ENCODE measurements at places on chromosomes 5 and 9.

DNA sequence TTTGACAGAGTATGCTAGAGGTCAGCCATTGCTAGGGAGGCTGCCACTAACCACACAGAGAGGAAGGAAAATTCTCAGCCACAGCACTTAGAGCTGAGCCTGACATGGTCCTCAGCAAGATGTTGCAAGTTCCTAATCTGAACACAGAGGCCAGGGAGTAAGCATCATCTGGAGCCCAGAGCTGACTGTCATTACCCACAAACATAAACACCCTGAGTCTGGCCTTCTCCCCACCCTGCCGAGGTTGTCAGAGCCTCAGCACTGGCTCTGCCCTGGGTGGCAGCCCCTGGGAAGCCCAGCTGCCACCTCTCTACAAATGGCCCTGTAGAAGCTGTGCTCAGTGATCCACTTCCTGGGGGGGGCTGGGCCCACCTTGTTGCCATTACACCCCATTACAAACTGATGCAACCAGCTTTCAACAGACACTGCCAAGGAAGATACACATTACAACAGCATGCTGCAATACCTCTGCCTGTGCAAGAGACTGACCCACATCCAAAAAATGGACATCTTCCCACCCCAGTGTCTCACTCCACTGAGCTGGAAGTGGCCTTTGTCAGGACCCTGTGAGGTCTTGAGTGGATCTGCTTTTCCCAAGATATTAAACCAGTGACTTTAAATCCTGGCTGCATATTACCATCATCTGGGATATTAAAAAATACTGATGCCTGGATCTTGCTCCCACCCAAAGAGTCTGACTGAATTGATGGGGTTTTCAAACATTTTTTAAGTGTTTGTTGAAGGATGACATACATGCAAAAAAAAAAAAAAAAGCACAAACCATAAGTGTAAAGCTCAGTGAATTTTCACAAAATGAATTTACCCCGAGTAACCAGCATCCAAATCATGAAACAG lies 33.0 kb downstream of the IRF1 start:
- DNase-seq = peak; percentile 83

DNA sequence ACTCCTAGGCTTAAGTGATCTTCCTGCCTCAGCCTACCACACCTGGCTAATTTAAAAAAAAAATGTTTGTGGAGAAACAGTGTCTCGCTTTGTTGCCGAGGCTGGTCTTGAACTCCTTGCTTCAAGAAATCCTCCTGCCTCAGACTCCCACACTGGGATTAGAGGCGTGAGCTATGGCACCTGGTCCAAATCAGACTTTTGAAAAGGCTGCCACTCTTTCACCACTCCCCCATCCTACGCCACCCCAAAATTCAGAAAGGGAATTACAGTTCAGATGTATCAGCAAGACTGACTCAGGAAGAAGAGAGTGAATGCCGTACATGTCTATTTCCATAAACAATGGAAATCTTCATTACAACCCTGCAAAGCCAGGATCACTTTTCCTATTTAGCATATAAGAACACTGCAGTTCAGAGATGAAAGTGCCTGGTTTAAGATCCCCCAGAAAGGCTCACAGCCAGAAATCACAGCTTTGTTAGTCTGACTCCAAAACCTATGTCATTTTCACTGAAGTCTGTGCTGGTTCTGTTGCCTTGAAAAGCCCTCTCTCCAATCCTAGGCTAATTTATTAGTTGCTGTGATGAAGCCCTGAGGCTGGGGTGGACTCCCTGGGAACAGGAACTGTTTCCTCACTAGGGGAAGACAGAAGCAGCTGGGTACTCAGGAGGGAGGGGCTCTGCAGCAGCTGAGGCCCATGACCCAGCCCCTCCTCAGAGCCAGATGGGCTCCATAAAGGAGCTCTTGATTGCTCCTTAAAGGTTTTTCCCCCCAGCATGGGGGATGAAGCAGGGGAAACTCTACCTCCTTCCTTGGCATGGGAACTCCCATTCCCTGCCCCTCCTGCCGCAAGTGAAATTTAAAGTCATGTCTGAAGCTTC lies 3.1 kb downstream of the FBLL1 start:
- DNase-seq = no peak

- no peak for DNase-seq
Observed at GRCh38 chr5:107604990-107605389, 65.7 kb downstream of the EFNA5 start.

GRCh38 chr5:78630047-78630446 lies 18.5 kb downstream of the LHFPL2 start:
- DNase-seq = no peak

DNA sequence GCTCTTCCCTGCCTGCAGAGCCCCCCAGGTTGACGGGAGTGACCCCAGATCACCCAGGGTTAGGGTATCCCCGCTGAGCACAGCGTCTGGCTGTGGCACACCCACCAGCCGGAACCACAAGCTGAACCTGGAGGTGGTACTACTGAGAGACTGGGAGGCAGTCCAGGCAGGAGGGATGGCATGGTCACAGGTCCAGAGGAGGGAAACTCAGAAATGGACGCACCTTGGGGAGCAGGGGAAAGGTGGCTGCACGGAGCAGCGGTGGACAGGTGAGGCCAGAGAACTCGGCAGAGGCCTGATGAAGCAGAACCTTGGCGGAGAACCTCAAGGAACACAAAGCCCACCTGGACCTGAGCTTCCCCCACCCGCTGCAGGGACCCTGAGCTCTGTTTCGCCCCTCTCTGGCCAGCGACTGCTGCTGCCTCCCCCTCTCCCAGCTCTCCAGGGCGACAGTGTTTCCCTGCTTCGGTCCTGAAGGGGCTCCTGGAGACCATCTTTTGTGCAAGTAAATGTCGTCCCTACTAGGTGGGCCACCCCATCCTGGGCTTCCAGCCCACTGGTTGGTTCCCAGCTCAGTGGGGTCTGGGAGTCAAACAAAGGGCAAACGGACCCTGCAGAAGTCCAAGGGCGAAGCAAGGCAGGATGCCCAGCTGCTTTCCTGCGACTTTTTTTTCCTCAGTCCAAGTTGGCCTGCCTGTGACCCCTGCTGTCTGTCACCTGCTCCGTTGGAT lies 845 bp downstream of the ADGRD2 start:
- DNase-seq = no peak

GRCh38 chr5:133565993-133566392 lies 46.3 kb downstream of the FSTL4 start:
- no peak for DNase-seq

- DNase-seq = no peak
Observed at GRCh38 chr9:37107701-37108100, 12.7 kb upstream of the ZCCHC7 start.

- no peak for DNase-seq
Observed at GRCh38 chr5:74042559-74042958, 416.6 kb downstream of the ARHGEF28 start.

GRCh38 chr5:148829734-148830133 lies 3.3 kb downstream of the ADRB2 start:
- DNase-seq = no peak

DNA sequence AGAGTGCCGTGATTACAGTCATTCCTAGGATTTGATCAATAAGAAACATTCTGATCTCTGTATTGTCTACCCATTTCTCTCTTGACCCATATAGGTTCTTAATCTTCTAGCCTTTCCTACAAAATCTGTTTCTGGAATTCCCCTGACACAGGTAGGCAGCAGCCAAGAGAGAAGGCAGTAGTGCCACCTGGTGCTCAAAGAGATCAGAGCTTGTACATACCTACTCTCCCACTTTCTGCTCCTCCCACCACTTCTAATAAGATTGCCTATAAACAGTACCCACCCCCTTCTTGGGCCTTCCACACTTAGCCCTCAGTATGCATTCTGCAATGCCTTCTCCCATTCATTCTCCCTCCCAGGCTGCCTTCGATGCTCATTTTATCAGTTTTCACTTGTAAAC lies 117.4 kb upstream of the RORB start:
- peak; percentile 15 for DNase-seq

GRCh38 chr9:88534456-88535225 lies at the start of gene NXNL2:
Gene NXNL2, plus strand, starts transcription at chr9:88535178. Its CDS starts 257 bp downstream, at chr9:88535435.
- DNase-seq = peak; percentile 40

GRCh38 chr5:79827159-79827629 lies 137.6 kb downstream of the CMYA5 start:
- no peak for DNase-seq

DNA sequence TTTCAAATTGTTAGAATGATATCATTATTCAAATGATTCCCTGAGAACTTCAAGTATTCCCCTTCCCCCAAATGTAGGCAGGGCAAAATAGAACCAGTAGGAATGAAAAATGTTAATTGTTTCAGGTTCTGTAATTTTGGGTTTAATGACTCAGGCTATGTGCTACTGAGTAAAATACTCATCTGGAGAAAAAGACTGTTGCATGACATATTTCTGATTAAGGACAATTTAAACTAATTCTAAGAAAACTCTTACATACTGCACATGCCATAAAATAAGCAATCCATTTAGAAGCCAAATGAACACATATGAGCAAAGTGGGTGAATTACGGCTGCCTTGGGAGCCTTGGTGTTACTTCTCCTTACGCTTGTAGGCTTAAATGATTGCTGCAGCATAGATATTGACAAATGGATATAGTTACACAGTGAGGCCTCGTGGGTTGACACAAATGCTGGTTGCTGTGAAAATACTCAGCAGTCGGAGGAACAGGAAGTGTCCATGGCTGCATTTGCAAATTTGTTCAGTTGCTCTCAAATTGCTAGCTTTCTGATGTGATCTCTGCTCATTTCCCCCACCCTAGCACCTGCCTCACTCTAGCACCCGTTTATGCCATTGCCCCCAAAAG lies 174.9 kb upstream of the DMAC1 start:
- DNase-seq = peak; percentile 29

- no peak for DNase-seq
Observed at GRCh38 chr5:150500328-150500841, 7.5 kb upstream of the NDST1 start.

DNA sequence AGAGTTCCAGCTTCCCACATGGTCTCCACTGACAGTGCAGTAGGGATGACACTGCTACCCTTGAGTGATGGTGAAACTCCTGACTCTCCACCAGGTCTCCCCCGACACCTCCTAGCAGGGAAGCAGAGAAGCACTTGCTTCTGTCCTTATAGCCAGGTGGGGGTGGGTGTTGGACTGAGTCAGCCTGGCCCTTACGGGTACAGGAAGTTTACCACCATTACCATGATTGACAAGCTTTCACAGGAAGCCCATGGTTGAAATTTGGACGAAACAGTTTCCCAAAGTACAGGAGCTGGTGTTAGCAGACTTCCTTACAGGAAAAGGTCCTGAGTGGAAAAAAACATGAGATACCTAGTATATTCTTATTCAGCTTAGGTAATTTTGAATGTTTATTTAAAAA lies 3.1 kb upstream of the FBXL7 start:
- DNase-seq = no peak

GRCh38 chr9:114681594-114682332 lies at the start of gene TEX48:
Gene TEX48, minus strand, starts transcription at chr9:114682192. Its CDS starts 10,469 bp downstream, at chr9:114671723.
- DNase-seq = peak; percentile 48

GRCh38 chr5:56838409-56839039 lies 23.2 kb downstream of the MAP3K1 start:
- peak; percentile 39 for DNase-seq

GRCh38 chr5:86118542-86118941 lies 499.2 kb upstream of the COX7C start:
- no peak for DNase-seq

- no peak for DNase-seq
Observed at GRCh38 chr5:57445705-57446037, 36.9 kb downstream of the ACTBL2 start.

DNA sequence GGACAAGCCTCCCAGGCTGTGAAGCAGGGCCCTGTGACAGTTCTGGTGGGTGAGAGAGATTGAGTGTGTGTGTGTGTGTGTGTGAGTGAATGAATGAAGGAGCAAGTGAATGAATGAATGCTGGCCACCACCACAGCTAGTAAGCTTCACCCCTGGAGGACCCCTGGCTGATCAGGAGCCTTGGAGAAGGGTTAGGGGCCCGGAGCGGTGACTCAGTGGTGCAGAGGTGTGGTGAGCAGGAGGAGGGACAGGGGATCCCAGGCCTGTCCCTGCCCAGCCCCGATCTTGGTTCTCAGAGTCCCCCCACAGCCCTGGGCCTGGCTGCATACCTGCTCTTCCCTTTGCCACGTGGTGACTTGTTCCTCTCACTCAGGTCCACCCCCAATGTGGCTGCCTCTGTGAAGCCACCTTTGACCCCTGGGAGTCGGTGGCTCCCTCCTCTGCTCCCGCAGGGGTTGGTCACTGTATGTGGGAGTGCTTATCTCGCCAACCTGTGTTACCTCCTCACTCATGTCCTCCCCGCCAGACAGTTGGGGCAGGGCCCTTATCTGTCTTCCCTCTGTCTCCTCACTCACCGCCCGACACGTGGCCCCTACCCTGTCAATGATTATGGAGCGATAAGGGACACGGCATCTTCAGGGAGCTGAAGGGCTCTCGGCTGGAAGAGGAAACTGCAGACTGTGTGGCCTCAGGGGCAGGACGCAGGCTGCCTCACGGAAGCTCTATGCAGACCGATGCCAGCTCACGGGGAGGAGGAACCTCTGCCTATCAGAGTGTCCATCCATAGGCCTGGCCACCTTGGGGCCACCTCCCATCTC lies 99.9 kb upstream of the PITX1 start:
- no peak for DNase-seq

GRCh38 chr9:3342159-3342777 lies 183.5 kb downstream of the RFX3 start:
- no peak for DNase-seq

DNA sequence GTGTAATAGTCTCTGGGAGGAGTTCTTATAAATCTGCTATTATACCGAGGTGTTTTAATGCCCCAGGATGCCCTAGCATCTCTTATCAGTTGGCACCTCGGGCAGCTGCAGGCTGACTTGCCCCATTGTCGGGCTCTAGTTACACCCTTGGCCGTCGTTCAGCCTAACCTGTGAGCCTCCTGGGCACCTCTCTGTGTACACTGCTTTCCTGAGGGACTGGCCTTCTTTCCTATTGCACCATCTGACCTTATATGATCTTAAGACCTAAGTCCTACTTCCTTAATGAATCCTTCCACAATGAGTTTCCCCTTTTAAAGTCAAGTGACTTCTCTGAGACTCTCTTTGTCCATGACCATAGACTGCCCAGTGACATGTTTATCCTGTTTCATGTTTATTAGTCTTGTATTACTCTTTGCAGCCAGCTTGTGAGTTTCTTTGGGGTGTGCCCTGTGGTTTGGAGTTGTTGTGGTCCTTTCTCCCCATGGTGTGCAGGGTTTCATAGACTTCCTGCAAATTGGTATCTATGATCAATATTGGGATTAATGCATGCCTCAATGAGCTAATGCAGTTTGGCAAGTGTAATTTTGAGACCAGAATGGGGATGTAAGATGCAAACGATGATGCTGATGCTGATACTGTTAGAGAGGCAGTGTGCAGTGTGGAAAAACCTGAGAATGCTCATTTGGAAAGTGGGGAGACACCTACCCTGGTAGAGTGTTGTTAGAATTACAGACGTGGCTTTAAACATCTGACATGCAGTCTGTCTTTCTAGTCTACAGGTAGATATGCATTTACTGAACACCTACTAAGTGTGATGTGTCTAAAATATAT lies 4.9 kb downstream of the DAPK1 start:
- no peak for DNase-seq

DNA sequence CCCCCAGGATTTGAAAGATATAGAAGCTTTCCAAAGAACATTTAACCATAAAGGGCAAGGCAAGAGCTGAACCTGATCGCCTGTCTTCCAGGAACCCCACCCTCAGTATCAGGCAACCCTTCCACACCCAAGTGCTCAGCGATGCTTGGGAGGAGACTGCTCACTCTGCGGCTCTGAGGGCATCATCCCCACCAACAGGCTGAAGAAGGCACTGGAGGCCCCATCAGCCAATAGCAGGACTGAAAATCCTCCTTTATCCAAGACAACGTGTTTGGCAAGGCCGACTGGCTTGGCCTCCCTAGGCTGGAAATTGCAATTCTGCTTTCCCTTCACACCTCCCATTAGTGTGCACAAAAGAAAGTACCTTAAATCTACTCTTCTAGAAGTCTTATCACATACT lies 1.4 kb upstream of the PPP2CA start:
- peak; percentile 9 for DNase-seq
